ENCODE measurements at places on chromosomes 5 and 9.

DNA sequence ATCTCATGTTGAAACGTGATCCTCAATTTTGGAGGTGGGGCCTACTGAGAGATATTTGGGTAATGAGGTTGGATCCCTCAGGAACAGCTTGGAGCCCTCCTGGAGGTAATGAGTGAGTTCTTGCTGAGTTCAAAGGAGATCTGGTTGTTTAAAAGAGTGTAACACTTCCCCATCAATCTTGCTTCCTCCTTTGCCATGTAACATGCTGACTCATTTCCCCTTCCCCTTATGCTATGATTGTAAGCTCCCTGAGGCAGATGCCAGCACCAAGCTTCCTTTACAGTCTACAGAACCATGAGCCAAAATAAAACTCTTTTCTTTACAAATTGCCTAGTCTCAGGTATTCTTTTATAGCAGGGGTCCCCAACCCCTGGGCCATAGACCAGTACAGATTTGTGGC lies 352.3 kb downstream of the SLCO4C1 start:
- DNase-seq: no peak

DNA sequence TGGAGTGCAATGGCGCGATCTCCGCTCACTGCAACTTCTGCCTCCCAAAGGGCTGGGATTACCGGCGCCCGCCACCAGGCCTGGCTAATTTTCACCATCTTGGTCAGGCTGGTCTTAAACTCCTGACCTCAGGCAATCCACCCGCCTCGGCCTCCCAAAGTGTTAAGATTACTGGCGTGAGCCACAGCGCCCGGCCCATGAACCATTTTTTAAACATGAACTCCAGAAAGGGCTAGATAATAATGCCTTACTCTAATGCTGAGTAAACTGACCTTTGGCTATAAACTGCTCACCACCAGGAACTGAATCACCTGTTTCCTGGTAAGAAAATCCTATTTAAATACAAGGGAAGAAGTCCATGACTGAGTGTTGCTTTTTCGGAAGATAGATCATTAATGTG lies 23.2 kb upstream of the DAB2 start:
- DNase-seq: no peak

DNA sequence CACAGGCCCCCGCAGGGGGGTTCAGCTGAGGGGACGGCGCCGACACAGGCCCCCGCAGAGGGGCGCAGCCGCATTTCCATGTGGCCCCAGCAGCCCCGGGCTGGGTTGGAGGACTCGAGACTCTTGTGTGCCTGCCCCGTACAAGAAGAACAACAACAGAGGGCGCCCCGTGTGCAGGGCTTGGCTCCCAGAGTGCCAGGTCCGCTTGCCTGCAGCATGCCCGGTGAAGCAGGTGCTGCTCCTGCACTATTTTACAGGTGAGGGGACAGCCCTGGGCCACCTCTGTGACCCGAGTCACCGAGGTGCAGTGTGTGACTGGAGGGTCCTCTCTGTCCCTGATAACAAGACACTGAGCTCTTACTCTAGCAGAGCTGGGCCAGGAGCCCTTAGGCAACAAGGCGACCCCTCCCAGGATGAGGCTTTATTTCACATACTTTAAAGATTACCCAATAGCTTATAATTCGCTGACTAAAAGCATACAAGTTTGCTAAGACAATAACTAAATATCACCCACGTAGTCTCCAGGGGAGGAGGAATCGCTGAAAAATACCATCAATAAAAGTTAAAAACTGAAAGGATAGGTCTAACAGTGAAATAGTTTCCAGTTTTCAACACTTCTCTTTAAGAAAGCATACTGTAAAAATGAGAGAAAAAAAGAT lies 41.7 kb upstream of the SLC9A3 start:
- DNase-seq: no peak

- no peak for DNase-seq
Observed at GRCh38 chr5:59792983-59793585, 100.4 kb downstream of the PDE4D start.

GRCh38 chr5:87136733-87137132 lies 130.9 kb upstream of the RASA1 start:
- no peak for DNase-seq

DNA sequence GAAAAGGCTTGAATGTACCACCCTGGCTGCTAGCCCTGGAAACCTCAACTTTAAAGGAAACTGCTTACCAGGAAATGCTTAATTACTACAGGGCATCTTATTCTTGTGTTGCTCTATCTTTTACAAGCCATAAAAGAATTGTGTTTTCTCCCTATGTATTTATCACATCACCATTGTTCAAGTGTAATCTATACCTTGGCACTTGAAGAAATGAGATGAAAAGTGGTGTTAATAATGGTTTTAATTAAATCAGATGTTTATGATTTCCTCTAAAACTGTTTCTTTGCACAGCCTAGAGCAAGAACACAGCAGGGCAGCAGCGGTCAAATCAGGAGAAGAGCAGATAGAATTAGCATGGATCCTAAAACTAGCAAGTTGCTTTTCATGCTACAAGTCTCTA lies 131.8 kb upstream of the RGMB start:
- no peak for DNase-seq

DNA sequence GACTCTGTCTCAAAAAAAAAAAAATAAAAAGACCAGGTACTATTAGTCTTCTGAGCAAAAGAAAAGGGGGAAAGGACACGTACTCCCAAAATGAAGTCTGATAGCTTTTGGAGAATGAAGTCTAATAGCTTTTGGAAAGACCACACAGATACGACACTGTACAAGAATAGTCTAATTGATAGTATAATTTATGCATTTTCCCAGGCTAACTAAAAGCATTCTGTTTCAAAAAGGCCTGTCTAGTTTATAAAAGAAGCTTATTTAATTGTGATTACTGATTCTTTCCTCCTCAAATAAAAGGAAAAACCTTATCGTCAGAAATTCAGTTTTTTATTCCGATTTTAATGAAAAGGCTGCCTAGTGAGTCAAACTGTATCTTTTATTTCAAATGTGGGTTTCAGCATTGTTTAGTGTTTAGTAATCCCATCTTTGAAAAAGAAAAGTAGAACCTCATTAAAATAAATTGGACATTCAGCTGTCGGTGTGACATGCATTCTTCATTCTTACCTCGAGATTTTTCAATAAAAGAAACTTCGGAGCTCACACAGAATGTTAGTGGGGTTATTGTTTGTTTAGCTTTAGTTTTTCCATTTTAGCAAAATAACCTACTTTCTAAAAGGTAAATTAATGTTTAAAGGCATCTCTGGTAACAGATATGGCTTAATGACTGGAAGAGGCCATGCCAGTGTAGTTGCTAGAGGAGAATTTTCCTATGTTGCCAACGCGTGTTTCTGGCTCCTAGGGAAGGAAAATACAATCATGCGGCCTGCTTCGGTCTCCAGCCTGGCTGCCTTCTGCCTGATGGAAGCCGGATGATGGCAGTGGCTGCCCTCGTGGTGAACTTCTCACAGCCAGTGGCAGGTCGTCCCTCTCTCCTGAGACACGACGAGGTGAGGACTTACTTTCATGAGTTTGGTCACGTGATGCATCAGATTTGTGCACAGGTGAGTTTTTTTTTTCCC lies 70.0 kb downstream of the NLN start:
- DNase-seq: no peak

DNA sequence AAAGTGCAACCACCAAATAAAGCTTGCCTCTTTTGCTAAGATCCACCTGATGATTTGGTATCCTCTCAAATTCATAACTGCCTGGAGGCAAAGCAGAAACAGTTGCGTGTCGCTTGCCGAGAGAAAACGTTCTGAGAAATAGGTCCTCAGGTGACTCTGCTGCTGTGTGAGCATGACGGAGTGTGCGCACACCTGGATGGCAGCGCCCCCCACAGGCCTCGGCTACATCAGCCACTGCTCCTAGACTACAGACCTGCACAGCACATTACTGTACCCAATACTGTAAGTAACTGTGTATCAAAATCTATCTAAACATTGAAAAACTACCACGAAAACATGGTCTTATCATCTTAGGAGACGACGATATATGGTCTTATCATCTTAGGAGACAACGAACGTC lies 87.4 kb downstream of the CAMSAP1 start:
- no peak for DNase-seq

DNA sequence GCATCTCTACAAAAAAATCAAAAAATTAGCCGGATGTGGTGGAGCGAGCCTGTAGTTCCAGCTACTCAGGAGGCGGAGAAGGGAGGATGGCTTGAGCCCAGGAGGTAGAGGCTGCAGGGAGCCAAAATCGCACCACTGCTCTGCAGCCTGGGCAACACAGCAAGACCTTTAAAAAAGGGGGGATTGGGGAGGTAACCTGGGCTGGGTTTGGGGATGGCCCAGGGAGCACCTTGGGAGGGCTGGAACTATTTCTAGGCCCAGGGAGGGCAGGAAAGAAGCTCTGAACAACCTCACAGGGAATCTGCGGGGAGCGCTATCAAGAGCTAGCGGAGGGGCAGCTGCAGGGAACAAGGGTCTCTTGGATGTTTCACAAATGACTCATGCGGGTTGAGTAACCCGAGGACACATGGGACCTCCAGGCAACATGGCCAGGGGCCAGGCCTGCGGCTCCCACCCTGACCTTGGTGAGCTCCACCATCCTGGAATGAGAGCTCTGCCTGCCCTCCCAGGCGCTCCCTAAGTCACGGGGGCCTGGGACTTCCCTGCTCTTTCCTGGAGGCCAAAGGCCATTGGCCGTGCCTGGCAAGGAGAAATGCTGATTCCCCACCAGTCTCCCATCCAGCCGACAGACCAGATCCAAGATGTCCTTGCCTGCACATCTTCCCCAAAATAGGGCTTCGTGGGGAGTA lies 23.4 kb downstream of the SARDH start:
- no peak for DNase-seq

- DNase-seq: no peak
Observed at GRCh38 chr9:104746285-104746684, 1.2 kb upstream of the NIPSNAP3A start.

DNA sequence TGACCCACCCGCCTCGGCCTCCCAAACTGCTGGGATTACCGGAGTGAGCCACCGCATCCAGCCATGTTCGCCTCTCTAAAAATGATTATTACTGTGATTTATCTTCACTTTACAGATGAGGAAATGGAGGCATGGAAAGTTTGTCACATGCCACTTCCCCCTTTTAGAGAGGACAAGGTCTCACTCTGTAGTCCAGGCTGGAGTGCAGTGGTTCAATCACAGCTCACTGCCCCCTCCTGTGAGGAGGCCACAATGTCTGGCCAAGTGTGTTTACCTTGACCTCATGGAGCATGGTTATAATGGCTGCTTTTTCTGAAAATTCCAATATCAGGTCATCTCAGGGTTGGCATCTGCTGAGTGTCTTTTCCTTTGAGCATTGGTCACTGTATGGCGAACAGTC lies 6.7 kb downstream of the PRRT1B start:
- DNase-seq: no peak

DNA sequence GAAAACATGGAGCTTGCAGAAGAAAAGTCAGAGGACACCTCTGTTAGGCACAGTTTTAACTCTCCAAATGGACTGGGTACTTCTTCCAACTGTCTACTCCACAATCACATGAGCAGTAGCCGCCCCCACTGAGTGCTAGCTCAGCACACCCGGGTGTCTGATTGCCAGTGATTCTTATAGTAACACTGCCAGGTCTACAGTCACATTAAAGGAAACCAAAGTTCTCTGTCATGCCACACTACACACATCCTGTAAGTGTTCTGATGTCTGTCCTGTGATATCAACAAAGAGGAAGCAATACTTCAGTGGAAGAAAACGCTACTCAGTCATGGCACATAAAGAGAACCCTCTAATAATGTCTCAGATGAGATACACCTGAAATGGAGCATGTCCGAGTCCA lies at the start of gene HAVCR2:
TSS of gene HAVCR2 (minus strand) at position 69 of the 400 bp plus-strand sequence. CDS start at position 8, 61 bp downstream.
- DNase-seq: no peak

DNA sequence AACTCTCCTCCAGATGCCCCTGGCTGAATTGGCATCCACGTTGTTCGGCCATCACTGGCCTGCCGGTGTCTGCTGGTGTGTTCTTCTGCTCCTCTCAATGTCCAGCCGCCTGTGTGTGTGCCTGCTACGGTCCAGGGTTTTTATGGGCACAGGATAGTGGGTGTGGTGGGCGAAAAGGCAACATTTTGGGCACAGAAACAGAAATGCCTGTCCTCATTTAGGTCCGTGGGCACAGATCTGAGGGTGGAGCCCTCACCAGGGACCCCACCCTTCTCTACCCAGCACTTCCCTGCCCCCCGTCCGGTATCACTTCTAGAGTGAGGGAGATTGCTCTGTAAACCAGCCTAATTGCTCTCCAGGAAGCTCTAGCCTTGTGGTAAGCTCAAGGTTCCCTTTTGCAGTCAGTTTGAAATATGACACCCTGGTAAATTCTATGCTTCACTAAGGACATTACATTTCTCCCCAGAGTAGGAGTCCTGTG lies 410.1 kb downstream of the MAT2B start:
- no peak for DNase-seq

- no peak for DNase-seq
Observed at GRCh38 chr9:87849144-87849758, 33.4 kb upstream of the SPATA31E1 start.

DNA sequence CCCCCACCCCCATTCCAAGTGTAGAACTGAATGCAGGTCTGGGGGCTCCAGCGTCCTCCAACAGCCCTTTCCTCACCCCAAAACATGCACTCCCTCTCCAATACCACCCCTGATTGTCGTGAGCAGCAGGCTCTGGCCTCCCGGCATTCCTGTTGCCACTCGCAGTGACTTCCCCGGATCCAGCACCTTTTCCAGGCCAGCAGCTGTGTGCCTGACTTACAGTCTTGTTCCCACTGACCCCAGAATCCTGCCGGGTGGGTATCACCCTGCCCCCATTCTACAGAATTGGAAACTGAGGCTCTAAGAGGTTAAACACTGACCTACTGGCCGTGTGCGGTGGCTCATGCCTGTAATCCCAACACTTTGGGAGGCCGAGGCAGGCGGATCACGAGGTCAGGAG lies 127.2 kb downstream of the OLFM1 start:
- DNase-seq: no peak

DNA sequence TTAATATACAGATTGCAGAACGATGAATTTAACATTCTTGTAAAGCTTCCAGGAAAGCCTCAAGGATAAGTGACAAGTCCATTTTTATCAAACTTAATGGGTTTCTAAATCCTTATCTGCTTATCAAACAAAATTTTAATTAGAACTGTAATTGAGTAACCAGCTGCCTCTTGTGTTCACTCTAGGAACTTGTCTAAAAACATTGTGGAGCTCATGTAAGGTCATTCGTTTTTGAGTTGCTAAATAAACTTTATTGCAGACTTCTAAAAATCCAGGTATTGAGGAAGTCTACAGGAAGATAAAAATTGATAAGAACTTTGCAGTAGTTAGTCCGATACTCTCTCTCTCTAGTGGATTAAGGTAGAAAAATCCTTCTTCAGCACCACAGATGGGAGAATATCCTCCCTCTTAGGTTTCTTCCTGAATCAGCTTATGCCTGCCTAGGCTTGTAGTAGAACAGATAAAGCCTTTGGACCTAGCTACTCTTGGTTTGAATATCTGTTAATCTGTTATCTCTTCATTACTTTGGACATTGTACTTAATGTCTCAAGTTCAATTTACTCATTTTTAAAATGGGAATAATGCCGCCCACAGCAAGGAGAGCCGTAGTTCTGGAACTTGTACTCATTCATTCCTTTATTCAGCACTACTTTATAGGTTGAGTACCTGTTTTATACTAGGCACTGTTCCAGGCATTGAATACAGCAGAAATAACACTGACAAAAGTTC lies 60.0 kb upstream of the DHFR start:
- DNase-seq: no peak

- DNase-seq: no peak
Observed at GRCh38 chr5:90169078-90169477, 240.5 kb downstream of the CETN3 start.
